Stimulated activated CD4-positive, alpha-beta T cell treated with anti-CD3 and anti-CD28 coated beads, Interleukin-12 subunit alpha, Interleukin-12 subunit beta, amount 100 ng/mL, for 24 hours (primary cell): ENCODE measurements at places on chromosomes 2 and 18.

DNA sequence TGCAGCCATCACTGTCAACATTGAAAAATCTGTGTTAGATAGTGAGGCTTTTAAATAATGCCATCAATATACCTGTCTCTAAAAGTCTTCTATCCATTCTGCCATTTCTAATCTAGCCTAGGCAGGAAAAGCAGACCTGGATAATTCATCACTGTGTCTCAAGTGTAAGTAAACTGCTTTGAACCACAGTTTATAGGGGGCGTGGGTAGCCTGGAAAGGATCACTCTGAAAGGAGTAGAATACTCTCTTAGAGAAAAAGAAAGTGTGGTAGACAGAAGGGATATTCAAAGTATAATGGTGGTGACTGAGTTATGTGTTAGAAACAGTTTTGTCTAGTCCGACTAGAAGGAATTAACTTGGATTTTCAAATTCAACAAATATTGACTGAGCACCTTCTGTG is 40.8 kb downstream of the CERS6 start:
- DNase-seq = no peak

DNA sequence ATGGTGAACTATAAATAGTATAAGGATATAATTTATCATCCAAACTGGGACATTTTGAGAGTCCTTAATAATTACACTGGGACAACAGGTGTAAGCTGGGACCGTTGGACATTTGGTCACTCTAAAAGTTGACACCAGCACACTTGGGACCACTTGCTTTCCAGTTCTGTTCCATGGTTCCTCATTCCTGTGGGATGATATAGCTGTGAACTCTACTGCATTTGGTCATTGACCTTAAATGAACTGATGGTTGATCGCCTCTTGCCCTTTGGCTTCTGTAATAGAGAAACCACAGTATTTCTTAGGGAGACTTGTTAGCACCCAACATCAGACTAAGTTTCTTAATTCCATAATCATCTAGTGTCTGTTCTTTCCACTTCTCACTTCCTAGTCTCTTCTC is 46.7 kb downstream of the EML6 start:
- DNase-seq = no peak

DNA sequence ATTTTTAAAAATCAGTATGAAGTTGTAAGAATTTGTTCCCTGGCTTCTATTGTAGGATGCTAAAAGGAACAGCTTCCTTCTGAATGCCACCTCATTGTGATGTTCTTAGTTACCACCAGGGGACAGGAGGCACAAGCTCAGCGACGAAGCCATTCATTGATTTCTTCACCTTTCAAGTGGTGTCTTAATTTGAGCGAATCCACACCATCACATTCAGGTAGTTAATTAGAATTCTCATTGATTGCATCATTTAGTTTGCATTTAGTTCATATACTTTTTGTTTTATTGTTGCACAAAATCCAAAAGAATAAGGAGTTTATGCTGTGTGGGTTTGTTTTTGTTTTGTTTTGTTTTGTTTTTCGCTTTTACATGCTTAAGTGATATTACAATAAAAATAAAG is 23.1 kb downstream of the CYP27C1 start:
- no peak for DNase-seq

GRCh38 chr2:10432311-10433181 is 15.6 kb downstream of the ODC1 start:
- DNase-seq = no peak

DNA sequence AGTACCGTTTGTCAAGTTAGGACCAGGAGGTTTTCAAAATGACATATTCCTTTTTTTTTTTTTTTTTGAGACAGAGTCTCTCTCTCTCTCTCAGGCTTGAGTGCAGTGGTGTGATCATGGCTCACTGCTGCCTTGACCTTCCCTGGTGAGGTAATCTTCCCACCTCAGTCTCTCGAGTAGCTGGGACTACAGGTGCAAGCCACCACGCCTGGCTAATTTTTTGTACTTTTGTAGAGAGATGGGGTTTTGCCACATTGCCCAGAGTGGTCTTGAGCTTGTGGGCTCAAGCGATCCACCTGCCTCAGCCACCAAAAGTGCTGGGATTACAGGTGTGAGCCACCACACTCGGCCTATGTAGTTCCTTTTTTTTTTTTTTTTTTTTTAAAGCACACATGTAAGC is 127.9 kb upstream of the SEC11C start:
- no peak for DNase-seq

DNA sequence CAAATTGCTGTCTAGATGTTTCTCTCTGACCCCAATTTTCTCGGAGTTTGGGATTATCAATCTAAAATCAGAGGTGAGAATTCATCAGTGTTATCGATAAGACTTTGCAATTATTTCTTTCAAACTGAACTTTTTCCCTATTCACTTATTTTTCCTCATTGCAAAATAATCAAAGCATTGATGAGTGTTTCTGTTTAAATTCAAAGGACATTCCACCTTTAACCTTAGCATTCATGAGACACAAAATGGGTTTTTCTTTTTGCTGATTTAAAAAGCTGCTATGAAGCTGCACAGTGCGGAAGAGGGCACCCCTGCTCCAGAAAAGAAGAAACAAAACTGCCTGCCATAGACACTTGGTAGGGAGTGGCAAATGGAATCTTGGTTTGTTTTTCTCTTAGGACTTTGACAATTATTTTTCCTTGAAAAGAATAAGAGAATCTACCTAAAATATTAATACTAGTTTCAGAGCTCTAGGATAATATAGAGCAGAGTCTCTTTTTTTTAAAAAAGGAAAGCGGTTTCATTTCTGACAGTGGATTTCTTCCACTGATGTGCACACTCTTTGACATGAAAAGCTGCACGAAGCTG is 203.4 kb downstream of the TGIF1 start:
- no peak for DNase-seq

DNA sequence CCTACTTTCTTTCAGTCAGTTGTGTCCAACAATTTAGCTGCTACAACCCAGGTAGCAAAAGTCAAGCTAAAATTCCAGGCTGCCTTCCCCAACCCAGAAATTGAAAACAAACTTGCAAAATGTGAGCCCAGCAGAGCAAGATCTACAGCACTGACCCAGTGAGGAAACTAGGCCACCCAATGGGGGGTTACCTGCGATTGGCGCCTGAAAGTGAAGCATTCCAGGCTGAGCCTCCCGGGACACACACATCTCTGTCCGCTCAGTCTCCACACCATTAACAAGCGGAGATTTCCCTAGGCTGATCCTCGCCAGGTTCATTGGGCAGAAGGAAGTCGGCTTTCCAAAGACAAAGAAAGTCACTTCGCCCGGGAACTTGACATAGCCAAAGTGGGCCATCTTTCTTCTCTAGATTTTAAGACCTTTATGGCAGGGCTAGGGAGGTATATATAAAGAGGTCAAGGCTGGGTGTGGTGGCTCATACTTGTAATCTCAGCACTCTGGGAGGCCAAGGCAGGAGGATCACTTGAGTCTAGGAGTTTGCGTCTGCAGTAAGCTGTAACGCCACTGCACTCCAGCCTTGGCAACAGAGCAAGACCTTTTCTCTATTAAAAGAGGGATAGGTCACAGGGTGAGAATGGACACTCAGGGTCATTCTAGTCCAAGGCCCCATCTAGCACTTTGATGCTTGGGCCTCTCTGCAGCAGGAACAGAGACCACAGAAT is 53.6 kb downstream of the TTC32 start:
- no peak for DNase-seq

DNA sequence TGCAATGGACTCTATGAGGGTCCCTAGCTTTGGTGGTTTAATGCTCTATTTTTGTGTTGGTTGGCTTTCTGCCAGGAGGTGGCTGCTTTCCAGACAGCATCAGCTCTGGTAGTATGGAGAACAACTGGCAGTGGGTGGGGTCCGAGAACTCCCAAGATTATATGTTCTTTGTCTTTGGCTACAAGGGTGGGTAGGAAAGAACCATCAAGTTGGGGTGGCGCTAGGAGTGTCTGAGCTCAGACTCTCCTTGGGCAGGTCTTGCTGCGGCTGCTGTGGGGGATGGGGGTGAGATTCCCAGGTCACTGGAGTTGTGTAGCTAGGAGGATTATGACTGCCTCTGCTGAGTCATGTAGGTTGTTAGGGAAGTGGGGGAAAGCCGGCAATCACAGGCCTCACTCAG is 976.1 kb upstream of the GYPC start:
- DNase-seq = no peak

DNA sequence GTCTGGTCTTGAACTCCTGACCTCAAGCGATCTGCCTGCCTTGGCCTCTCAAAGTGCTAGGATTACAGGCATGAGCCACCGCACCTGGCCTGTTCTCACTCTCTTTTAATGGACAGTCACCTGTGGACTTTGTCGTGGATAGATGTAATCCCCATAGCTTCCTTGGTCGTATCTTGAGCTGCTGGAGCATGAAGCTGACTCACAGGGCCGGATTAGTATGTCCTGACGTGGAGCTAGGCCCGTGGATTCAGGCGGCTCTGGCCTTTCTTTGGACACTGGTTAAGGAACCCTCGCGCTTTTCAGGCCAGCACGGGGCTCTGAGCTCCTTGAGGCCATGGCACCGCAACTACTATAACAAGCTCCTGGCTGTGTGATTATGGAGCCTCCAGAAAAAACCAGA is 27.5 kb upstream of the GBX2 start:
- no peak for DNase-seq

GRCh38 chr18:80181642-80182461 is 65.5 kb downstream of the PARD6G start:
- DNase-seq = no peak

DNA sequence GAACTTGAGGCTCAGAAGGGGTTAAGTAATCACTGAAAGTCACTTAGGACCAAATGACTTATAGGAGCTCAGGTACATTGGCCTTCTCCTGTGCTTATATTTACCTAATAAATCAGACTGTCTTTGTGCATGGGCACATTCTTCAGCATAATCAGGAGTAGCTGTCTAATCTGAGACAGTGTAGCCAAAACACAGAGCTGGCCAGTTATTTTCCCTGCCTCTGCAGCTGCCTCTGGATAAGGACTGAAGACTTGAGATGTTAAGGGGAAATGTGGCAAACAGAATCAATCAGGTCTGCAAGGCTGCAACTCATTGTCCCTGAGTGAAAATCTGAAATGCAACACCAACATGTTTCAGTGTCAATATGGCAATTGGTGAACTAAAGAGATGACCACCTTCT is 1.5 kb downstream of the FSHR start:
- no peak for DNase-seq

GRCh38 chr2:52082646-52083045 is 1050.7 kb upstream of the NRXN1 start:
- DNase-seq = no peak

- DNase-seq = no peak
Observed at GRCh38 chr18:5059696-5060032, 137.4 kb downstream of the AKAIN1 start.

GRCh38 chr2:167749016-167749415 is 498.4 kb downstream of the STK39 start:
- DNase-seq = no peak

DNA sequence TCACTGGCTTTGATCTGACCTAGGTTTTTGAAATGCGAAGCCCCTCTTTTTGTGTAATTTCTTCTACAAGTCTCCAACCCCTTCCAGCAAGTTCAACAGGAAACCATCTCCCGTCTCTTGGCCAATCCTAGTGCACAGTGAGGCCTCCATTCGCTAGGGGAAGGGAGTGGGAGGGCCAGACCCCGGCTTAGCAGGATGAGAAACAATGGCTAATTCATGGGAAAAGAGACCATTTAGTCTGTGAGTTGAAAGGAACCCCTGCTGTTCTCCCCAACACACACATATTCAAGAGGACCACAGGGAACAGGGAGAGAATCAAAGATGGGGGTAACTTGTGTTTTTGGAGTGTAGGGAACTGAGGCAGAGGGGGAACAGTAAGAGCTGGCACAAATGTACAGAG is 83.0 kb downstream of the RTN4 start:
- DNase-seq = no peak

- DNase-seq = no peak
Observed at GRCh38 chr2:31729065-31729439, 148.3 kb upstream of the SRD5A2 start.

- peak; percentile 37 for DNase-seq
Observed at GRCh38 chr2:65430603-65431420, 1.6 kb downstream of the SPRED2 start.

DNA sequence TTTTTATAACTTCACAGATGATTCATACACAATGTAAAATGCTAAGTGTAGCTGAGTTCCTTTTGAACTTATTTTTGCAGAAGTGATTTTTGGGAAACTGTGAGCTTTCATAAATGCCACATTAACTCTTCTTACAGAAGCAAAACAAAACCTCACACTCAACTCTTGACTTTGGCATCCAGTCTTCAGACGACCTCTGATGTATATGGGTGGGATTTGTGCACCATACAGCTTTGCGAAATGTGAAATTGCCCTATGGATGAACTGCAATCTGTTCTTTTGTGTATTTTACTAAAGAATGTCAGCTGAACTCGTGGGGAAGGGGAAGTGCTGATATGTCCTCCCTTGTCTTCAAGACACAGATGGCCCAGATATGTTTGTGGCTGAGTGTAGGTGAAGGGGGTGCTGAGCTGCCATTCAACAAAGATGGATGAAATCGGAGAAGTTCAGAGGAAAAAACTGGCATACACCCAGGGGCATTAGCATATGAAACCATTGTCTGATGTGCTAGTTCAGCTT is 218.3 kb downstream of the PTGR3 start:
- DNase-seq = no peak

DNA sequence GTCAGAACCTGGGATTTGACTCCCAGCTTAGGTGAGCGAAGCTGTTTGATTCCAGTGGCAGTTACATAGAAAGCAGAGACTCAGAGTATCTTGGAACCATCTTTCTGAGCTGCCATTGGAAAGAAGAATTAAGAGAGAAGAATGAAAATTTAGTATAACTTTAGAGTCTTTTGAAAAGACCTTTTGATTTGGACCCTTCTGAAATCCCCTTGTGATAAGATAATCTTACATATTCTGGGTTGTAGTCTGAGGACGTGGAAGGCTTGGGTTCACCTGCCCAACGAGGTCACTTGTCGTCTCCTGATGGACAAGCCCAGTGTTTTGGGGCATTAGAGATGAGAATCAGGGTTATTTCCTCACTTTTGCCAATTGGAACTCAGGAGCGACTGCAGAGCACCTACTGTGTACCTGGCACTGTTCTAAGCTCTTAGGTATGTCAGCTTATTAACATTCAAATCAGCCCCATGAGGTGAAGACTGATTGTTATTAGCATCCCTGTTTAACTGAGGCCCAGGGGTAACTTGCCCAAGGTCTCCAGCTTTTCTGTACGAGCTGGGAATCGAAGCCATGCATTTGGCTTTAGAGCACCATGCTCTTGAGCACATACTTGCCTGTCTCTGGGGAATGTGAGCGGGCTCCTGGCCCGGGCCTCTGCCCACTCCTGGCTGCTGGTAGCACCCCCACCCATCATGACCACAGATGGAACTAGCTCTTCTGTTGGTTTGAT is 2.9 kb downstream of the HK2 start:
- DNase-seq = no peak

- no peak for DNase-seq
Observed at GRCh38 chr2:148451046-148451445, 193.5 kb upstream of the EPC2 start.

- DNase-seq = no peak
Observed at GRCh38 chr2:172038121-172038520, 38.4 kb downstream of the METAP1D start.

DNA sequence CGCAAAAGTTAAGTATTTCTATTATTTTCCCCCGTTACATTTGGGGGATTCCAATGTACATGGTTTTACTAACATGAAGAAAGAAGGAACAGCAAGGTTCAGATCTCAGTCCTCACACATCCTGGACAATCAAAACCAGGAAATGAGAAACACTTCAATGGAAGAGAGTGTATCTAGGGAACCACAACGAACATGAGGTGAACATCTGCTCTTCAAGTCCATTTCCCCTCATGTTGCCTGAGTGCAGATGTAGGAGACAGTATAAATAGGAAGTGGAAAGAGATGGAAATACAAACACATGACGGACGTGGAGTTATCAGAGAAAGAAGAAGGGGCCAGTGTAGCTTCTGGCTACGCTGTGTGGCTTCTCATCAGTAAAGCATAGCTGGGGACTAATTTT is 52.6 kb downstream of the CHN1 start:
- no peak for DNase-seq
